ENCODE measurements at places on chromosomes 12 and 14.

DNA sequence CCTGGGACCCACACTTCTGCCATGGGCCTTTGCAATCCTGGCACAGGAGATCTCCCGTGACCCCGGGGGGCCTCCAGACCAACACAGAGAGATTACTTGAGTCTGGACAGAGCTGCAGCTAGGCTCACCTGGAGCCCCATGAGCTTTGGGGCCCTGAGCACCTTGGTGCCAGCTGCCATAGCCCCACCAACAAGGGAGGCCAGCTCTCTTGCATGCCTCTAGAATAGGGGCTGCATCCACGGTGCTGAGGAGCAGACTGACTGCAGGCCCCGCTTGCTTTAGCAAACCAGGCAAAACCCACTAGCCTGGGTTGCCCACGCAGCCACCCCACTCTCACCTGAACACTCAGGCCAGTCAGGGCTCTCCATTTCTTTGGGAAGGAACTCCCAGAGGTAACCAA is 3.7 kb upstream of the OR4N2 start:
- no peak for DNase-seq

DNA sequence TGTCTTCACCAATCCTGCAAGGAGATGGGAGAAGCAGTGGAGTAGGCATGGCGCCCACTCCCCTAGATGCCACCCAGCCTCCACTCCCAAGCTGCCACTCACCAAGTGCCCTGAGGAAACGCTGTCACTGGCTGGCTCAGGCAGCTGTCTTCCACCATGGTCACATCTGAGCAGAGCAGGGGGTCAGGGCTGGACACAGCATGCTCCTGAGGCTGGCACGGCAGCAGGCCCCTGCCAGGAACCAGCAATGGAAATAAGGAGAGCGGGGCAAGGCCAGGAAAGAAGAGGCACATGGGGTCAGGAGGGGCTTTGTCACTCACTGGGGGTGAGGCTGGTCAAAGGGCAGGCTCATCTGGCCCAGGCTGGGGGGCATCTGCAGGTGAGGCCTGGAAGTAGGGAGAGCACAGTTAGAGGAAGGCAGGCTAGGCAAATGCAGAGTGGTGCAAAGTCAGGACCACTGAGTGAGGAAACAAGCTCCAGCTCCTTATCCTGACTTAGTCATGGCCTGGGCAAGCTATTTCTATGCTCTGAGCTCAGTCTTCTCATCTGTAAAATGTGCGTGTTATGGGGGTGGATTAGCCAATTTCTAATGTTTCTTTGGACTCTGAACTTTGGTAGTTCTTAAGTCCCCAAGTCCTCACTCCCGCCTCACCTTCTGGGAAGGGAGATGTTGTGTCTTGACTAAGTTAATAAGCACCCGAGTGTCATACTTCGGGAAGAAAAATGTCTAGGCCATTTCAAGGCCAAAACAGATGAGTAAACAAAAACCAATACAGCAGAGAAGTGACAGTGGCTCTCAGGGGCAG is 8.0 kb downstream of the NAB2 start:
- no peak for DNase-seq

- DNase-seq = no peak
Measured at GRCh38 chr14:46279776-46280175, 371.8 kb downstream of the RPL10L start.

DNA sequence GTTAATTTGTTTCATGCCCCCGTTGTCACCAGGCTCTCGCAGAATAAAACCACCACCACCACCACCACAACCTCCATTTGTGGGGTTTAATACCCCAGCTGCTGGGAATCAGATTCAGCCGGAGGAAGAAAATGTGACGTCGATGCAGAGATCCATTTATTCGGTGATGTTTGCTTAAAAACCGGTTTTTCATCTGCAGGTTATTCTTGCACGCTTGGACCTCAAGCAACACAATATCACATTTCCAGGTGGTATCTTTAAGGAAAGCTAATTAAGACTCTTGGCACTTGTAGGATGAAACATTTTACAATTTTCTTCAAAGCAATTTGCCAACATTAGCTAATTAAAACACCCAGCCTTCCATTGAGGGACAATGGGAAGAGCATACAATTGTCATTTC is 39.8 kb downstream of the SPRING1 start:
- DNase-seq = no peak

DNA sequence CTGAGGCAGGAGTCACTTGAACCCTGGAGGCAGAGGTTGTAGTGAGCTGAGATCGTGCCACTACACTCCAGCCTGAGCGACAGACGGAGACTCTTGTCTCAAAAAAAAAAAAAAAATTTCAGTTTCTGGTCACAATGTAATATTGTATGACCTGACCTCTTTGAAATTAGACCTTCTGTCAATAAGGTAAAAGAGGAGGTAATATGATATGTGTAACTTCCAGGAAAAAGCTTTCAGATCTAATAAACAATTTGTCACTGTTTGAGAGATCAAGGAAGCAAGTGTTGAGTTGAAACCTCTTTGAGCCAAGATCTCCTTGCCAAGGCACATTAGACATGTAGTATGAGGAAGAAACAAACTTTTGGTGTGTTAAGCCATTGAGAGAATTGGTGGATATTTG is 101.7 kb upstream of the ATF7IP start:
- no peak for DNase-seq

DNA sequence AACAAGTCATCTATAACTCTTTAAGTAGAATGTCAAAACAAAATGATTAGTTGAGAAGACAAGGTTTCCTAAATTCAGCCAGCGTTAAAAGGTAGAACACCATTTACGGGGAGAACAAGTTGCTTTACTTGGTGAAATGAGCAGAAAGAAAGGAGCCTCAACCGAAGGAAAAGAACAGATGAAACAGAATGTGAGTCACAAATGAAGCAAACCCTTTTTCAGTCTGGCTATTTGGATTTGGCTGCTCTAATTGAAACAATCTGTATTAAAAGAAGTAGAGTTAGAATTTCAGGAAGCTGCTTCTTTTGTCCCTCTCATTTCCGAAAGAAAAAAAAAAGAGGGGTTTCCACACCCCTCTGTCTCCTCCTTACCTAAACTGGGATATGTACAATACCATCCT is 34.6 kb downstream of the CEP128 start:
- DNase-seq = no peak

- DNase-seq = peak; percentile 79
Measured at GRCh38 chr12:124422570-124423523, 128.0 kb downstream of the RFLNA start.

GRCh38 chr14:35819591-35820540 is 6.3 kb upstream of the BRMS1L start:
- no peak for DNase-seq

DNA sequence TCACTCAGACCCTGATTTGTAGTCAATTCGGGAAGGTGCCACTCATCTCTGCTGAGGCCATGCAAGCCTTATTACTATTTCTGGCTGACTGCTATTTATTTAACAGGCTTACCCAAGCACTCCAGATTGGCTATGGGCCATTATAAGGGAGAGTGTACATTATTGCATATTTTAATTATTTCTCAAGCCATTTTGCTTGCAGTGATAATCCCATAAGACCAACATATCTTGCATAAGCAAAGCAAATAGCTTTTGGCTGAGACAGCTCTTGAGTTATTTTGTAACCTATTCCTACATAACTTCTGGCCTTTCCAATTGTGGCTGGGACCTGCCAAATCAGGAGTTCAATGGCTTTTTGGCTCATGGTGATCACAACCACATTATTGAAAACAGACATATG is 509.6 kb upstream of the USP15 start:
- no peak for DNase-seq

GRCh38 chr12:62900686-62901272 is 34.2 kb downstream of the PPM1H start:
- DNase-seq = no peak
